Mammary epithelial cell (primary cell): ENCODE measurements at places on chromosomes 5 and 9.

DNA sequence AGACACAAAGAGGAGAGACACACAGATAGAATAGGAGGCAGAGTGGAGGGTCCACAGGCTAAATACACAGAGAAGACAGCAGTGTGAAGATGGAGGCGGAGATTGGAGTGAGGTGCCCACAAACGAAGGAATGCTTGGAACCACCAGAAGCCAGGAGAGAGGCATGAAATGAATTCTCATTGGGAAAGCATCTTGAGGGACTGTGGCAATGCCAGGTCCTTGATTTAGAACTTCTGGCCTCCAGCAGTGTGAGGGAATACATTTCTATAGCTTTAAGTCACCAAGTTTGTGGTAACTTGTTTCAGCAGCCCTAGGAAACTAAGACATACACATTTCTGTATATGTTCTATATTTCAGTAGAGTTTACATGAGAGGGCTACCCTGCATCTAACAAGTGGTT lies 396.6 kb upstream of the ZNF608 start:
- DNase-seq: no peak

- DNase-seq: no peak
These were observed 150.0 kb downstream of the NTRK2 start for GRCh38 chr9:84819491-84819991.

- no peak for DNase-seq
These were observed 17.8 kb upstream of the PANK3 start for GRCh38 chr5:168596927-168597326.

GRCh38 chr9:96691326-96691725 lies 36.2 kb upstream of the PRXL2C start:
- no peak for DNase-seq

DNA sequence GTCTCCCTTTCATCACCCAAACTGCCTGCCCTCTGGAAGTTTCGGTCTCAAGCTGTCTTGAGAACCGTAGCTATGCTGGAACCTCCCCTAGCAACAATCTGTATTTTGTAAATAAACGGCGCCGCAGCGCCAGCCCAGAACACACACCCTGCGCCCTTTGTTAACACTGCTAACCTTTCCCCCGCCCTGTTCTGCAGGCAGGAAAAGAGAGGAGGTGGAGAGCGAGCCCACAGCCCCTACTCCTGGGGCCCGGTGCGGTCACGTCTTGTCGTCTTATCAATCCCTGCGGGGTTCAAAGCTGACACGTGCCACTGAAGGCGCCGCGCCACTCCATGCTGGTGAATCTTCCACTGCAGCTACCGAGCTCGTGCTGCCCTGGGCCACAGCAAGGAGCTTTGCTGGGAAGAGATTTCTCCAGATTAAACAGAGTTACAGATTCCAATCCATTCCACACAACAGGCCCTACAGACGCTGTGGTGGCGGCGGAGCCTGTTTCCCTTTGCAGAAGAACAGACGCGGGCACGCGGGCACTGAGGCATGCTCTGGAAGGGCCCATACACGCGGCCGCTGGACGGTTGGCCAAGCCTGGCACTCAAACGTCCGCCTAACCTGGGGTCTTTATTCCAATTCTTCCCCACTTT lies 25.3 kb downstream of the ZDHHC11B start:
- no peak for DNase-seq

- DNase-seq: peak; percentile 57
These were observed 7.3 kb upstream of the BARHL1 start for GRCh38 chr9:132575005-132575609.
